ENCODE measurements at places on chromosomes 11 and 22.

DNA sequence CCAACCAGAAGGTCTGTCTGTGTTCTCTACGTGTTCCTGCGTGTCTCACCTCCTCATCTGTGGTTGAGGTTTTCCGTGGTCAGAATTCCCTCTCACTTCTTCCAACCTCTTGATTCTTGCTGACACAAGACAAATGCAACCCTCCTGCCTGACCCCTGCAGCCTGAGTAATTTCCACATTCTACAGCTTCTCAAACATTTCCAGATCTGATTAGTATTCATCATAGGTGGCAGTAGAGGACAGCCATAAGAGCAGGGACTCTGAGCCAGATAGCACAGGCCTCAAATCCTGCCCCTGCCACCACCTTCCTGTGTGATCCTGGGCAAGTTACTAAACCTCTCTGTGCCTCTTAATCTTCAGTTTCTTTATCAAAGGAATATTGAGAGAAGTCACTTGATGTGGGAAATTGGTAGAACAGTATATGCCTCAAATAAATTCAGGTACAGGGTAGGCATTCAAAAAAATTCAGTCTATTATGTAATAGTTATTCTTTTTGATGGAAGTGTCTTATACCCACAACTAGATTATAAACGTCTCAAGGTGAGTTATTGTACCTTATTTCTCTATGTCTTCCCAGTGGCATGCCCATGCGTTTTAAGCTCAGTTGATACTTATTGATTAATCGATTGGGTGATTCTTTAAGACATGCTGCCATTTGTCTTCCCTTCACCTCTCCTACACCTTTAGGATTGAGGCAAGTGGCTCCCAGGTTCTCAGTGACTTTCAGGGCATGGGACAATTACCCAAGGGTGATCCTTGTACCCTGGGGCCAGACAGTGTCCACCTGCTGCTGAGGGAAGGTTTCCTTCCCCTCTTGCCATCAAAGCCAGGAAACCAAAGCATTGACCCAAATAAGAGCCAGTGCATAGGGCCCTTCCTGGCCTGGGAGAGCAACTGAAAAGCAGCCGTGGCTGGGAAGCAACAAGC is 19.6 kb downstream of the POU2AF1 start:
- DNase-seq, result no peak

DNA sequence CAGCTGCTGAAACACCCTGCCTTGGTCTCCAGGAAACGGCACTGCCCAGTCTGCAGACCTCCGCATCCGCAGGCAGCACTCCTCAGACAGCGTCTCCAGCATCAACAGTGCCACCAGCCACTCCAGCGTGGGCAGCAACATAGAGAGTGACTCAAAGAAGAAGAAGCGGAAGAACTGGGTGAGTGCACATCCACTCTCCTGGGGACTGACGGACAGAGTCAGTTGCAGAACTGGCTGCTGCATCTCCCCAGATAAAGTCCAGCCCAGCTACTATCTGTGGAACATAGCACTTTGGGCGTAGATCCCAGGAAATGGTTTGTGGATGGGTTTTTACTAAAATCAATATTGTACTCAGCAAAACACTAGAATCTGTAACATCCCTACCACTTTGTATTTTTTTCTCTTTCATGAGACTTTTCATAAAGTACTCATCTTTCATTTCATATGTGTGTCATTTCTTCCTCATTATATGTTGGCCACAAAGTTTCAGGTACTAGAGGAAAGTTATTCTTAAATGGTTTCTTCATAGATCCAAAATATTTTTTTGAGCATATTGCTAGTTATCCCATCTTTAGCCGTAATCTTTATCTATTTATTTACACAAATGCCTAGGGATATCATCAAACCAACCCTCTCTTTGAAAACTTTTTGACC is 80.1 kb downstream of the DBX1 start:
- DNase-seq, result no peak

- DNase-seq, result peak; percentile 93
Measured at GRCh38 chr11:2314525-2315394, 12.9 kb downstream of the TSPAN32 start.

- DNase-seq, result no peak
Measured at GRCh38 chr11:21485006-21485405, 707.9 kb upstream of the ANO5 start.

DNA sequence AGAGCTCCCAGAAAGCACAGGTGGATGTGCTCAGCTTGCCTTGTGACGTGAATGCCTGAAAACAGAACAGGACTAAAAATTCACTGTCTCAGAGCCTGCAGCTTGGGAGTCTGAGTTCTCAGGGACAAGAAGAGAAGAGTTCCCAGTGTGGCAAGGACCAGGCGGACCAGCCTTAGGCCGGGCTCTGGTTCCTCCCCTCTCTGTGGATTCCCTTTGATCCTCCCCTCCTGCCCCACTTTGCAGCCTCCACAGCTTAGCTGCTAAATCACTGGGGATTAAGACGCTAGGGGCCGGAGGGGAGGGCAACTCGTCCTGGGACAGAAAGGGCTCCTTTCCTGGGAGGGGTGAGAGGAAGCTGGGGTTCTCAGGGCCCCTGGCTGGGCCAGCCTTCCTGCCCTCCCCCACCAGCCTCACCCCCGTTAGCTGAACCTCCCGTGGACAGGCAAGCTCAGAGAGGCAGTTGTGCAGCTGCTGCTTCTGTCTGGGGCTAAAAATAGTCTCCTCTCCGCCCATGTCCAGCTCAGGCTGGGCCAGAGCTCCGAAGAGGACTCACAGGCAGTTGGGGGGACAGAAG is 29.9 kb upstream of the JAM3 start:
- no peak for DNase-seq

- no peak for DNase-seq
Measured at GRCh38 chr11:93727985-93728791, 13.1 kb downstream of the TAF1D start.

DNA sequence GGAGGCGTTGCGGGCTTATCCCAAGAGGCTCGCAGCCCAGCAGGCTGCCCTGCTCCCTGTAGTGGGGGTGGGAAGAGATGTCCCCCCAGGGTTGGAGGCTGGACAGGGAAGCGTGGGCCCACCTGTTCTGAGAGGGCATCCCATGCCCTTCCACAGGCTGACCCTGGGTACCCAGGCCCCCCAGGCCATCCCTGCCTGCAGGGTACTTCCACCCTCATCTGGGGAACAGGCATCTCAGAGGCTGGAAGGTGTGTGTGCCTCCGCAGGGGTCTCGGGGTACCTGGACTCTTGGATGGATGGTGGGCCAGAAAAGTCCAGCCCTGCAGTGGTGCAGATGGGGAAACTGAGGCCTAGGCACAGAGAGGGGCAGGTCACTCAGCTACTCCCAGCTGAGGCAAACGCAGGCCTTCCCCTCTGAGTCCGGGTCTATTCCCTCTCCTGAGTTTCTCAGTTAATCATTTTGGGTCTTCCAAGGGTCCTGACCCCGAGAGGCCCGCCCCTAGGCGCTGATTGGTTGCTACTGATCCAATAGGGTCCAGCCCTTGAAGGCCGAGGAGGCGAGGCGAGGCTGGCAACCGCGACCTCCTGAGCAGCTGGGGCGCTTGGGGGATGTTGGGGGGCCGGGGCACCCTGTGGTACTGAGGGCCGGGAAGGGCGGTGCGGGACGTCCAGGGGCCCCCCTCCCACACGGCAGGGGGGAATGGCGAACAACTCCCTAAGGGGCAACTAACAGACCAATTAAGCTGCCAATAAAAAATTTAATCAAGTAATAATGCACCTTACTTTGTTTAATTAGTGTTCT is 23.8 kb downstream of the FLRT1 start:
- DNase-seq, result no peak

- no peak for DNase-seq
Measured at GRCh38 chr22:24200619-24201212, 19.4 kb downstream of the SUSD2 start.

DNA sequence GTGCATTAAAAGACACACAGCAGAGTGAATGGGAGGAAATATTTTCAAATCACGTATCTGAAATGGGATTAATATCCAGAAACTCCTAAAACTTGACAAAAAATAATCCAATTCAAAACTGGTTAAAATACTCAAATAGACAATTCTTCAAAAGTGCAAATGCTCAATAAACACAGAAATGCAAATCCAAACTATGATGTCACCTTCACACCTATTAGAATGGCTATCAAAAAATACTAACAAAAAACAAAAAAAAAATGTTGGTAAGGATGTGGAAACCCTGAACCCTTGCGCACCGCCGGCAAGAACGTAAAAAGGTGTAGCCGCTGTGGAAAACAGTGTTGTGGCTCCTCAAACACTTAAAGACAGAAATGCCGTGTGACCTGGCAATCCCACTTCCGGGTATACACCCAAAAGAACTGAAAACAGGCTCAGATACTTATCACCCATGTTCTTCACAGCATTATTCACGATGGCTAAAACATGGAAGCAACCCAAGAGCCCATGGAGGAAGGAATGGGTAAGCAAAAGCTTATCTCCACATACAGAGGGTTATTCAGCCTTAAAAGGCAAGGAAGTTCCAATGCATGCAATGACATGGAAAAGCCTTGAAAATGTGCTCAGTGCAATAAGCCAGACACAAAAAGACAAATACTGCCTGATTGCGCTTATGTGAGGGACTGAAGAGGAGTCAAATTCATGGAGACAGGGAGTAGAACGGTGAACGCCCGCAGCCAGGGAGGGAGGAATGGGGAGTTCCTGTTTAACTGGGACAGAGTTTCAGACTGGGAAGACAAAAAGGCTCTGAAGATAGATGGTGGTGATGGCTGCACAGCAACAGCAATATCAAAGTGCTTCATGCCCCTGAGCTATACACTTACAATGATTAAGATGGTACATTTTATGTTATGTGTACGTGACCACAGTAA is 19.6 kb downstream of the BRD1 start:
- DNase-seq, result no peak

DNA sequence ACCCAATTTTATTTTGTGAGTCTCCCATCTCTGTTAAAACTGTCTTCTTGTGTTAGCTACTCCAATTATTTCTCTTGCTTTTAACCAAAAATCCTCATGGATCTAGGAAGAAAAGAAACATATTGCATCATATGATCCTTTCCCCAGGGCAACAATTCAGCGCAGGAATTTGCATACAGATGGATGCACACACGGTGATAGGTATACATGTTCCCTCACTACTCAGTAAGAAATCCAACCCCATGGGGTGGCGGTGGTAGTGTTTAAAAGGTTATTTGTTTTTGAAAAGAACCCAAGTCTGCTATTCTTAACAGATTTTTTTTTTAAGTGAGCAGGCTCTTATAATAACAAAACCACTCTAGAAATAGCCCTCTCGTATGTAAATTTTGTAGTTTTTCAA is 4.2 kb upstream of the SYN3 start:
- no peak for DNase-seq

DNA sequence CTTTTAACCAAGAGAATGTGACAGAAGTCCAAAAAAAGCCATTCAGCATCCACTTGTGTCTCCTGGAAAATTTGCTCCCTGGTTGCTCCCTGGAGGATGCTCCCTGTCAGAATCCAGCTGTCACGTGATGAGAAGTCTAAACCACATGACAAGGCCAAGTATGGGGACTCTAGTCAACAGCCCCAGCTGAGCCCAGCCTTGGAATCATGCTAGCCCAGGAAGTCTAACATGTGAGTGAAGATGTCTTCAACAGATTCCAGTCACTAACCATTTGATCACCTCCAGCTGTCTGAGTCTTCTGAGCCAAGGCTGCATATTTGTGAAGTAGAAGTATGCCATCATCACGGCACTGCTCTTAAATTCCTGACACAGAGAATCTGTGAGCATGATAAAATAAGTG is 4.2 kb downstream of the OR56B4 start:
- no peak for DNase-seq

- peak; percentile 65 for DNase-seq
Measured at GRCh38 chr11:79076526-79077115, 364.2 kb downstream of the TENM4 start.

GRCh38 chr22:32634421-32634981 is 159.9 kb downstream of the FBXO7 start:
- no peak for DNase-seq

- peak; percentile 79 for DNase-seq
Measured at GRCh38 chr11:126079621-126080124, 17.0 kb upstream of the CDON start.

DNA sequence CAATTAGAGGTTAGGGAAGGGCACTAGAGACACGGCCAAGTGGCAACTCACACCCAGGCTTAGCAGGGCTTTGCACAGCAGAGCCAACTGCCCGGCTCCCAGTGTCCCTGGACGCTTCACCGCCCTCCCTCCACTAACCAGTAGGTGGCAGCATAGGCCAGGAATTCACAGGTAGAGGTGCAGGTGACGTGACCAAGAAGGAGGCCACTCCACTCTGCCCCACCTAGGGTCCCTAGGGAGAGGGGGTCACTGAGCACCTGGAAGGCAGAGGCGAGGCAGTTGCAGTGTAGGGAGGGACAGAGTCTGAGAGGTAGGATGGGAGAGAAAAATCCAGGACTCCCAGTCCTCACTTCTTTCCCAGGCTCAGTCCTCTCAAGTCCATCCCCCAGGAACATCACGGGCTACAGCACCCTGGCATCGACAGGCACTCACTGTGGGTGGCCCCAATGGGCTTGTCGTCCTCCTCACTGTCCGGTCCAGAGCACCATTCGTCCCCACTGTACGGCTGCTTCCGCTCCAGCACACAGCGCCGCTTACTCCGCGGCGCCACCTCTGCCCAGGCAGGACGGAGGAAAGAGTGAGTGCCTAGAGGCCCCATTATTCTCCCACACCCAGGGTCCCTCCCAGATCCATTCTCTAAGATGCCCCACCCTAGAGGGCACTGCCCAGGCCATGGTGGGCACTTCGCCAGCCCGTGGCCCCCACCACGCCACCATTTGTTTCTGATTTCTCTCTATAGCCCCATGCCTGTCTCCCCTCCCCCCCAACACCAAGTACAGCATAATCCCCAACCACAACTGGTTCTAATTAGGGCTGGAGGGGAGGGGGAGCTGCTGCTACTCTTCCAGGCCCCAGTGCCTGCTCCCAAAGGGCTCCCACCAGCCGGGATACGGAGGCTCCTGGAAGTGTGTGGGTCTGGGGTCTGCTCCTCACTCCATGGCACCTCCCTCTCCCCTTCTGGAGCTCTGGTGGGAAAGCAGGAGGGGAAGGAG is 18.4 kb downstream of the BCL9L start:
- DNase-seq, result peak; percentile 86

DNA sequence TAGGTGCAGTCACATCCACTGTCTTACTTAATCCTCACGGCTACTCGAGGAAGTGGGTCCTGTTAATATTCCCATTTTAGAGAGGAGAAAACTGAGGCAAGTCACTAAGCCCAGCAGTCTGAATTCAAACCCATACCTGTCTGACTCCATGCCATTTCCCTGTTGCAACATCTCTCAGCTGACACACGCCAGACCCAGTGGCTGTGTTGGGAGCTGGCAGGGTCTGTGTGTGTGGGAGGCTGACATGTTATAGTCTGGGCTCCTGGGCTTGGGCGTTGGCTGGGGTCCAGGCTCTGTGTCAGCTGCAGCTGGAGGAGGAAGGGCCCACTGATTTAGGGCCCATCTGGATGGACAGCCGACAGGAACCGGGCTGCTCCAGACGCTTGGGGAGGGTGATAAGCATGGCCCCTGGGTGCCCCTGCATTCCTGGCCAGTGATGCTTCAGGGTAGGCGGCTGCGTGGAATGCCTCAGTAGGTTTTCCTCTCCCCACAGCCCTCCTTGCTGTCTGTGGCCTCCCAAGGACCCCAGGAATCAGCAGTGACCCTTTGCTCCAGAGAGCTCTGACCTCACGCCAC is 562.5 kb downstream of the MN1 start:
- peak; percentile 98 for DNase-seq

Data from BE2C (cell line).